ENCODE measurements at places on chromosomes 12 and 14.

GRCh38 chr14:93909429-93910128 lies 17.6 kb upstream of the FAM181A start:
- DNase-seq, result no peak

GRCh38 chr12:49131051-49131893 lies at the start of gene TUBA1B:
TSS of gene TUBA1B (minus strand) at chr12:49131395. CDS start at chr12:49131300, 95 bp downstream.
- DNase-seq, result peak; percentile 80

DNA sequence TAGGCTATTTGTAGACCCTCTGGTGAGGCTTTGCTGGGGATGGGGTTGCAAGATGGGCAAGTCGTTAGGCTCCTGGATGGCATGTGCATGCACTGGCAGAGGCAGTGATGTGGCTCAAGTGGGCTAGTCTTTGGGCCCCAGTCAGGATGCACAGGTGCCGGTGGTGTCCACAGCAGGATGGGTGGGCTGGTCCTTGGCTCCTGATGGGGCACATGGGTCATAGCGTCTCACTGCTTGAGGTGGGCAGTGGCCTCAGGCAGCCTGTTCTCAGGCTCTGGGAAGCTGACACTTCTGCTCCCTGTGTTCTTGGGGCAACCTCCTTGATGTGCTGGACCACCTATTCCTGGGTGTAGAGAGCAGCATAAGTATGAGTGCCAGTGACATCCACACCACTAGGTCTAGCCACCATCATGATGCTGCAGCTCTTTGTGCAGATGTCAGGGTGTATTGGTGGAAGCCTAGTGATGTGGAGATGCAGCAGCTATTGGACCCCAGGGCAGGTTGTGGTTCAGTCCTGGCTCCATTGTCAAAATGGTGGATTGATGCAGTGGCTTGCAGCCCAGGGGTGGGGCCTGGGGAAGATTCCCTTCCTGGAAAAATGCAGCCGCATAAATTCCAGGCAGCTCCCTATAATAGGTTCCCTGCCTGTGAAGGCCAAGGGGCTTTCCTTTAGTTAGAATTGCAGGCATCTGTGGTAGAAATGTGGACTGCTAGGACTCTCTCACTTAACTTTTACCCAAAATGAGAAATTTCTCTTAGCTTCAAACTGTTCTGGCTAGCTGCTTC lies 742.5 kb upstream of the MDGA2 start:
- no peak for DNase-seq

GRCh38 chr12:128810182-128811127 lies 13.3 kb downstream of the SLC15A4 start:
- no peak for DNase-seq

DNA sequence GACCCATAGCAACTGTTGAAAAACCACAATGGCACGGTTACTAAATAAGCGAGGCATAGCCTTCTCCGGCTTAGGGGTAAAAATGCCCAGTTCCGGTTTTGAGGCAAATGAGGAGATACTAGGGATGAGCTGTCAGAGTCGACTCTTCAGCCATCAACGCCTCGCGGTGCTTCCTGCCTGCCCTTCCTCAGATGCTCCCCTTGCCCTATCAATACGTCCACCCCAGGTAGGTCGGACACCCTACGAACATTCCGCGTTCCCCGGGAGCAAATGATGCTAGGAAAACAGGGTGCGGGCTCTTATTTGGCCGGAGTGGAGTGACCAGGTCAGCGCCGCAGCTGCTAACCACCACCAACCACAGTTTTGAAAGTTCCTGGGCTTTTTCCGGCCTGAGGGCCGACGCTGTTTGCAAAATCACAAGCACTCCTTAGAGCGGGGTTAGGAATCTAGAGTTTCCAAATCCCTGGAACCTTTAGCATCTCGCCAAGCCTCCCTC lies 1.2 kb downstream of the SRSF9 start:
- DNase-seq, result no peak

GRCh38 chr12:52053536-52054209 lies 2.4 kb downstream of the NR4A1 start:
- DNase-seq, result no peak

DNA sequence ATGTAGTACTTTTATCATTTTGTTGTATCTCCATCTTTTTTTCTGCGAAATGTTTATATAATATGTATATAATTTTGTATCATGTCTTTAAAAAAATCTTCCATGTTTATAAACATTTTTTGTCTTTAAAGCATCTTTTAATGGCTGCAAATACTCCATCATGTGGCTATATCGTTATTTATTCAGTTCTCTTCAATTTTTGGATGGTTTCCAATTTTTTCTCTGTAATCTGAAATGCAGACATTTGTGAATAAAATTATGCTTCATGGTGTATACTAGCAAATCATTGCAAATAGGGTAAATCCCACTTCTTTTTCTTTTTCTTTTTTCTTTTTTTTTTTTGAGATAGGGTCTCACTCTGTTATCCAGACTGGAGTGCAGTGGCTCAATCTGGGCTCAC lies 54.0 kb downstream of the CPSF2 start:
- DNase-seq, result no peak

GRCh38 chr14:67762051-67762450 lies 54.3 kb downstream of the ZFYVE26 start:
- DNase-seq, result no peak

DNA sequence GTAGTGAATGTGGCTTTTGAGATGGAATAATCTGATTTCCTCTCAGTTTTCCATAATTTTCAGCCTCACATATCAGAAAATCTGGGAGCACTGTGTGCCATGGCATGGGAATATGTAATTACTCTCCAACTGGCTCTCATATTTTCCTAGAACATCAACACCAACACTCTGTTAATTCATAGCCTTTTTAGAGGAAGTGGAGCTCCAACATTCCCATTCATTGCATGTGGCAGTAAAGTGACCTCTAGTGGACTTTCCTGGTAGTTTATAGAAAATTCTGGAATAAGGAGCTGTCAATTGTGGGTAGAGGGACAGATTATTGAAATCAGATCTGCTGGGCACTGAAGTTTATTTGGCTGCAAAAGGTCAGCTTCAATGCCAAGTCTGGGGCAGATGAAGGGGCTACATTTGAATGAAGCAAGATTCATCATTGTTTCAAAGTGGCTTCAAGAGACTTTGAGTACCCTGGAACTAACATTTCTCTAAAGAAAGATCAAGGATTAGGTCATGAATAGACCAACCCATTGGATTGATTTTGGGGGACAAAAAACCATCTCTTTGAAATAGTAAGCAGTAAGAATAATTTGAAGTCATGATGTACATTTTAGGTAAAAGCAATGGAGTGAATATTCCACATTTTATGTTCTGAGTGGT lies 23.6 kb upstream of the USP44 start:
- peak; percentile 9 for DNase-seq

- DNase-seq, result no peak
Measured at GRCh38 chr12:49428793-49429192, 61.5 kb downstream of the SPATS2 start.

- no peak for DNase-seq
Measured at GRCh38 chr12:69508091-69508490, 37.9 kb downstream of the FRS2 start.

DNA sequence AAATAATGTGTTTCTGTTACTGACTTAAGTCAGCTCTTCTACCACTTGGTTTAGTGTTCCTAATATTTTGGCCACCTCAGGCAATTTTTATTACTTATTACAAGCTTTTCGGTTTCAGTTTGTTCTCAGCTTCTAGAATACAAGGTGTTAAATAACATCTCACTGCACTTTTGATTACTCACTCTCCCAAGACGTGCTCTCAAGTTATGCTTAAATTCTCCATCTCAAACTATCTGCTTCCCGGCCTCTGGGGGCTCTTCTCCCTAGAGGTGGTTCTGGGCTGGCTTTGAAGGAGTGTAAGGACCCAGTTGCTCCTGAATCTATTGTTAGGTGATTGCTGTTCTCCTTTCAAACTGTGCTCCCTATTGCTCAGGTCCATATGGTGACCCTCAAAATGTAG lies 193.9 kb upstream of the DDHD1 start:
- no peak for DNase-seq

Data from NCI-H1105 (cell line).